ENCODE measurements at places on chromosomes 16 and 17. TPM values are rescaled to one million over a fixed set of nuclear protein-coding genes. Genes with fewer than 3 reads are reported as not detected.

Gene KRT15
- not detected for total RNA-seq

Gene MARF1
- total RNA-seq: 58.3 TPM

GRCh38 chr17:37648555-37648954, 5.3 kb upstream of the DDX52 start:
- DNase-seq: no peak

- no peak for DNase-seq
Measured at GRCh38 chr16:2053211-2053610, 5.4 kb downstream of the TSC2 start.

DNA sequence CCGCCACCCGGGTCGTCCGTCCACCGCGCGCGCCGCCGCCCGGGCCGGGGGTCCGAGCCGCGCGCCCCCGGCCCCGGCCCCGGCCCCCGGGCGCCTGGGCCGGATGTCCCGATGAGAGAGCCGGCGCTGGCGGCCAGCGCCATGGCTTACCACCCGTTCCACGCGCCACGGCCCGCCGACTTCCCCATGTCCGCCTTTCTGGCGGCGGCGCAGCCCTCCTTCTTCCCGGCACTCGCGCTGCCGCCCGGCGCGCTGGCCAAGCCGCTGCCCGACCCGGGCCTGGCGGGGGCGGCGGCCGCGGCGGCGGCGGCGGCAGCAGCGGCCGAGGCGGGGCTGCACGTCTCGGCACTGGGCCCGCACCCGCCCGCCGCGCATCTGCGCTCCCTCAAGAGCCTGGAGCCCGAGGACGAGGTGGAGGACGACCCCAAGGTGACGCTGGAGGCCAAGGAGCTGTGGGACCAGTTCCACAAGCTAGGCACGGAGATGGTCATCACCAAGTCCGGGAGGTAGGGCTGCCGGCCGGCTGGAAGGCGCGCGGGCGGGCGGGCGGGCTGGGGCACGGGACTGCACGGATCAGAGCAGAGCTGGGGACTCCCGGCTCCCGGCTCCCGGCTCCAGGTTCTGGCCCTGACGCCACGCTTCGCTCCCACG, 548 bp downstream of the TBX2 start:
- DNase-seq: no peak

Gene IGFALS
- 0.10 TPM for total RNA-seq

Gene SLC5A10
- total RNA-seq: not detected

- peak; percentile 78 for DNase-seq
Measured at GRCh38 chr17:16439303-16439791, 24.0 kb downstream of the TRPV2 start.

DNA sequence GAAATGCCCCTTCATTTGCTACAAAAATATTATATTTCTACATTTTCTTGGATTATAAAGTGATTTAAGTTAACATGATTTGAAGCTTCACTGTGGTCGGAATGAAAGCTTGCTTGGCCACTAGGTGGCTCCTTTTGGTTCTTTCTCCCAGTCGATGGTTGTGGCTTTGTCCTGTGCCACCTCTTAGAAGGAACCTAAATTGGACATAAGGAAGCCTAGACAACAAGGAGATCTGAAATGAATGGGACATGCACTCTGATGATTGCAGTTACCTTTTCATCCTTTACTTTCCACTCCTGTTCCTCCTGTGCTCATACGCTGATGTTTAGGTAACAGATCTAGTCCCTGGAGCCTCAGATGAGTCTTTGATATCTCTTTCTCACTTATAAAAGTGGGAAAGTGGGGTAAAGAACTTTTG, 39.2 kb downstream of the FTO start:
- DNase-seq: no peak

- no peak for DNase-seq
Measured at GRCh38 chr16:648071-648780, 939 bp upstream of the WDR90 start.

GRCh38 chr17:16435925-16436886, 20.8 kb downstream of the TRPV2 start:
- no peak for DNase-seq

Gene SLC35G6
- not detected for total RNA-seq

DNA sequence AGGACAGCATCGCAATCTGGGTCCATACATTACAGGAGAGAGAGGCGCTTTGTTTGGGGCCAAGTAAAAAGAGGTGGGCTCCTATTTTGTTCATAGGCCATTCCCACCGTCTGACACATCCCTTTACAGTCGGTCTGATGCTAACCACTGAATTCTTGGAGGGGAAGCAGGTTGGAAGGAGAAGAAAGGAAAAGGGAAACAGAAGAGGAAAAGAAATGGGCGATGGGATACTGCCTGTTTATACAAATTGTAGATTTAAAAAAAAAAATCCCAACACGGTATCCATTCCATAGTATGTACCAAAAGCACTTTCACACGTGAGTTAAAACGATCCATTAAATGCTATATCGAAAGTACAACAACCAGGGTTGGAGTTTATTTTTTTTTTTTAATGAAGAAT, 4.0 kb upstream of the ZFHX3 start:
- no peak for DNase-seq

GRCh38 chr17:77281122-77281903, 140.5 kb downstream of the SEC14L1 start:
- no peak for DNase-seq

Gene ABCC12
- not detected for total RNA-seq

GRCh38 chr16:28513484-28514181, 7.0 kb upstream of the IL27 start:
- no peak for DNase-seq

Gene KCNH4
- total RNA-seq: 0.23 TPM

GRCh38 chr17:27520491-27521185, 64.4 kb downstream of the KSR1 start:
- no peak for DNase-seq

DNA sequence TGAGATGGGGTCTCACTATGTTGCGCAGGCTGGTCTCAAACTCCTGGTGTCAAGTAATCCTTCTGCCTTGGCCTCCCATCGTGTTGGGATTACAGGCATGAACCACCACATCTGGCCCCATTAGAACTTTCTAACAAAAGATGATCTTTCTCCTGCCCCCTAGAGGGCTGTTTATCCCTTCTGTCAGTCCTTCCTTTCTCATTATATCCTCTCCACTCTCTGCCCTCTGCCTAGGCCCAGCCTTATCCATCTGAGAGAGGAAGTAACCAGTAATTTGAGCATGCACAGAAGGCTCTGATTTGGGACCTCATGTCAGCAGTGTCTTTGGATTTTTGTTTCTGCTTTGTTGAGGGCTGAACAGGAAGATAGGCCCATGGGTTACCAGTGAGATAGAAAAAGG, 4.4 kb upstream of the DHX40 start:
- DNase-seq: no peak

DNA sequence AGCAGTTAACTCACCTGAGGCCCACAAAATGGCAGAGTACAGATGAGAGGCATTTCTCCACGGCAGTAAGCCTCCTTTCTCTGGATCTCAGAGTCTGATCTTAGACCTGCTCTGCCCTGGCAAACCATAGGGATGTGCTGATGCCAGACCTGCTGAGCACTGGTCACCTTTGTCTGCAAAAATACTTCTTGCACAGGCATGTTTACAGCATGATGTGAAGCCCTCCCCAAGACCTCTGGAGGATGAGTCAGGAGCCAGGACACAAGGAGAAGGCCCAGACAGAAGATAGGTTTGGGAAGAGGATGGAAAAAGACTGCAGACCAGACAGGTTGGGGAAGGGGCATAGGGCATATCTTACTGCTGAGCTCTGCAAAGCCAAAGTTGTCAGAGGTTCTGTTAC, 426.6 kb downstream of the PMP22 start:
- DNase-seq: no peak

Gene TMEM170A
- total RNA-seq: 14.3 TPM

GRCh38 chr16:87956365-87957231, 5.4 kb downstream of the BANP start:
- DNase-seq: no peak

Gene PSME3IP1
- 56.1 TPM for total RNA-seq

- no peak for DNase-seq
Measured at GRCh38 chr17:65190467-65191097, 53.4 kb downstream of the RGS9 start.

- no peak for DNase-seq
Measured at GRCh38 chr17:38456031-38456815, 28.0 kb downstream of the ARHGAP23 start.

Gene PPP1R1B
- 0.38 TPM for total RNA-seq

Gene HS3ST3A1
- total RNA-seq: 0.24 TPM

DNA sequence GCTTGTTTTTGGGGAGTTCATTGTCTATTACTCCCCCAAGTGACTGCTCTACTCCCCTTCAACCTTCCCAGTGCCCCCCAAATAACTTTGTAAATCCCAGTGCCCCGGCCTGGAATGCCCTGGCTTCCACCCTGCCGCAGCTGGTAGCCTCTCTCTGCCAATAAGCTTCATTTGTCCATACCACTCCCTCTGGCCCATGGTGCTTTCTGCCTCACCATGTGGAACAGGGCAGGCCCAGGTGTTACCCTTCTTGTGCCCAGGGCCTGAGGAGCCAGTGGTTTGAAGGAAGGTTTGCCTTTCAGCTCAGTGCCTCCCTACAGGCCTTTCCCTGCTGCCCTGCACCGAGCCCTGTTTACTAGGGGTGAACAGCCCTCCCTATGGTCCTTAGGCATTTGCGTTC, 134.2 kb downstream of the AATF start:
- no peak for DNase-seq

- no peak for DNase-seq
Measured at GRCh38 chr17:12673788-12674187, 8.1 kb downstream of the MYOCD start.

DNA sequence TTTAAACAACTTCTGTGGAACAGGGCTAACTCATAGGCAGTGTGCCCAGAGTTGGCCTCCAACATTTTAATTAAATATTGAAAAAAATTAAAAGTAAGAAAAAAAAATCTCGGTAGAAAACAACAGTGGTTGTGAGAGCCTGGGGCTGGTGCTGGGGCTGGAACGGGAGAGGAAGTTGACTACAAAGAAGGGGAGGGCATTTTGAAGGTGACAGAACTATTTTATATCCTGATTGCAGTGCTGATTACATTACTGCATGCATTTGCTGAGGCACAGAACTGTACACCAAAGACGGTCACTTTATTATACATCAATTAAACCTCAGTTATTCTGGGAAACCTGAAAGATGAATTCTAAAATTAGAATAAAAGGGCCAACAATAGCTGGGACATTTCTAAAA, 142.5 kb downstream of the PARN start:
- no peak for DNase-seq

DNA sequence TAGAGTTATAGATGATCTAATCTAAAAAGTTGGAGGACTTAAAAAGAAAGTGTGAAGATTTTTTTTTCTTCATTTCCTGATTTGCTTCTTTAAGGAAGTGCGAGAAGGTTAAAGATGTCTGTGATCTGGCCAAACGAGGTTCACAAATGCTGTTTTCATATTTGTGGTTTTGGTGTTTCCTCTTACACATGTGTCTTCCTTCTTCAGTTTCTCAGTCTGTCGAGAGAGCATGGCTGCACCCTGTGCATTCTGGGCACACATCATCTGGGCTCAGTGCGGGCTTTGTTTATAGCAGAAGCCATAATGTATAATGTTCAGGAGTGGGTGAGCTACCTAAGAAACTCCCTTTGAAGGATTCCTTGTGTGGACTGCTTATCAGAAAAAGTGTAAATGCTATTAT, 260.4 kb upstream of the TBX2 start:
- no peak for DNase-seq

GRCh38 chr17:8366231-8366630, 10.3 kb downstream of the KRABD2 start:
- DNase-seq: no peak

Gene BICDL2
- total RNA-seq: 0.10 TPM

DNA sequence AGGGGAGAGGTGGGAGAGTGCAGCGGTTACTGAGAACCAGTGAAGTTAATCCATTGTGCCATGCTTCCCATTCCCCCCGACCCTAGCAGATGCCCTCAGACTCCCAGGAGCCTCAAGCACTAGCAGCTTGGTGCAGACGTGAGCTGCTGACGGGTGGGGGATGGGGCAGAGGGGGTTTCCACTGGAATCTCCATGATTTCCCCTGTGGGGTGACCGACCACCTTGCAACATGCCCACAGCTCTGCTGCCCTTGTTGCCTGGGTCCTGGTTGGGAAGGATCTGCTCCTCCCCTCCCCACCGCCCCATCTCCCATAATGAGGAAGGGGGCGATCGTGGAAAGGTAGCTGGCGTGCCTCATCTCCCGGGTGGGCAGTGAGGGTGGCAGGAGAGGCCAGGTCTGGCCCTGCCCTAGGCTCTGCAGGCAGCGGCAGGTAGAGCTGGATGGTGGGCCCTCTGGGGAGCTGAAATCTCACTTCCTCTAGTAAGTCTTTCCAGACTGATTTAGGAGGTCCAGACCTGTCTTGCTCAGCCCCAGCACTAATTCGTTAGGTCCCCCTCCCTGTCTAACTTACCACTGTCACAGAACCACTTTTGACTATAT, 9.6 kb downstream of the FLOT2 start:
- no peak for DNase-seq

DNA sequence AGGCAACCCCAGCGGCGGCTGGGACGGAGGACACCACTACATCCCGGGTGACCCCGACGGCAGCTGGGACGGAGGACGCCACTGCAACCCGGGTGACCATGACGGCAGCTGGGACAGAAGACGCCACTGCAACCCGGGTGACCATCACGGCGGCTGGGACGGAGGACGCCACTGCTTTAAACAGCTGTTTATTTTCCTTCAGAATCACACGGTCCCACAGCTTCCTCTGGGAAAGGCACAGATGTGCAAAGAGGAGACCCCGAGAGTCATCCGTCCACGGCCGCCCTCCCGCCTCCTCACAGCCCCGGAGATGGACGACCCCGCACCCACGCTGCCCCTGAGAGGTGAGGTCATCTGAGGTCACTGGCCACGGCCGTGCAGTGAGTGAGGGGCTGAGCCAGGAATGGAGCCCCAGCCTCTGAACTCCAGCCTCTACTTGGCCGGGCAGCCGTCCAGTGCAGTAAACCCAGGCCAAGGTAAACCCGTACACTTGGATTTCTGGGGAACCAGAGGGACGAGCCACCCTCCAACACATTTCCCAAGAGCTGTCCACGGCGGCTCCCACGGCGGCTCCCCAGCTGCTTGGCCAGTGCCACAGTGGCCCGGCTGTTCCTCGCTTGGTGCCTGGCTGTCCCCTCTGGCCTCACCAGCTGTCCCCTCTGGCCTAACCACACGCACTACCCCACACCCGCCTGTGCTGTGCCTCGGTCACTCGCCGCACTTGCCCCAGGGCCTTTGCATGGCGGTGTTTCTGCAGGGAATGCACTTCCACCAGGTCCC, 43.2 kb upstream of the PABPN1L start:
- no peak for DNase-seq

Gene KRT31
- not detected for total RNA-seq

Gene PRSS21
- not detected for total RNA-seq

- DNase-seq: no peak
Measured at GRCh38 chr17:51933647-51934046, 224.9 kb downstream of the CA10 start.

Gene HYDIN
- 2.8 TPM for total RNA-seq

Gene P2RX5
- total RNA-seq: 2.0 TPM

All from posterior vena cava (tissue), 2 donors.